ENCODE measurements at places on chromosomes 6 and 20.

- peaks cover 8% of the 10 kb centered on the region for H3K4me1 ChIP-seq
- no peaks in the 10 kb centered on the region for H3K36me3 ChIP-seq
- no peak overlapping the region for H3K27ac ChIP-seq
- peak; percentile 81 for DNase-seq
- H3K4me3 ChIP-seq = no peak overlapping the region
- peaks cover 21% of the 10 kb centered on the region for H3K27me3 ChIP-seq
These were observed 23.8 kb upstream of the BNIP5 start for GRCh38 chr6:36360241-36361054.

- H3K27me3 ChIP-seq = peaks cover 3% of the 10 kb centered on the region
- H3K36me3 ChIP-seq = no peaks in the 10 kb centered on the region
- DNase-seq = no peak
- H3K4me1 ChIP-seq = no peaks in the 10 kb centered on the region
These were observed 156.4 kb upstream of the HTR1E start for GRCh38 chr6:86780923-86781322.

- no peak for DNase-seq
- H3K27me3 ChIP-seq = peaks cover 10% of the 10 kb centered on the region
- H3K4me3 ChIP-seq = peak overlapping the region; percentile 57
These were observed 72.3 kb downstream of the SNX5 start for GRCh38 chr20:17896193-17896723.

GRCh38 chr6:138555421-138555988, 56.2 kb upstream of the NHSL1 start:
- peak overlapping the region; percentile 66 for H3K27ac ChIP-seq
- DNase-seq = no peak
- H3K36me3 ChIP-seq = no peaks in the 10 kb centered on the region
- H3K4me1 ChIP-seq = peaks cover 30% of the 10 kb centered on the region
- no peak overlapping the region for H3K4me3 ChIP-seq
- no peaks in the 10 kb centered on the region for H3K27me3 ChIP-seq

DNA sequence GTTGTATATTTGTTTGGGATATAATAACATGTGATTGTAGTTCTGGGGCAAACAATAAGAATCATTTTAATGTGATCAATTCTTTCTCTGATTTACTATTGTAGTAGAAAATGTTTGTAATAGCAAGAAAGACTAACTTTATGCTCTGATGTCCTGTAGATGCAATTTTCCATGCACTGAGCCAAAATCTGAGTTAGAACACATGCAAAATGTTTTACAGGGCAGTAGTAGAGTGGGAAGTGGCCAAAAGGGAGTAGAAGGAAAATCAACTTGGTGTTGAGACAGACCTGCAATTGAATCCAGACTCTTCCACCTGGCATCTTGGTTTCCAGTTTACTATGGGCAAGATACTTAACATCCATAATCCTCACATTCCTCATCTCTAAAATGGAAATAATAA, 93.5 kb upstream of the BMP5 start:
- no peaks in the 10 kb centered on the region for H3K4me1 ChIP-seq
- H3K4me3 ChIP-seq = no peak overlapping the region
- no peak for DNase-seq
- H3K36me3 ChIP-seq = no peaks in the 10 kb centered on the region

- H3K4me1 ChIP-seq = no peaks in the 10 kb centered on the region
- no peak overlapping the region for H3K4me3 ChIP-seq
- DNase-seq = no peak
- no peak overlapping the region for H3K27ac ChIP-seq
These were observed 50.9 kb downstream of the BTBD9 start for GRCh38 chr6:38588631-38589366.

GRCh38 chr20:15100506-15101160, 763.2 kb upstream of the FLRT3 start:
- H3K4me3 ChIP-seq = no peak overlapping the region
- no peak overlapping the region for H3K27ac ChIP-seq
- H3K27me3 ChIP-seq = no peaks in the 10 kb centered on the region
- H3K4me1 ChIP-seq = no peaks in the 10 kb centered on the region
- H3K36me3 ChIP-seq = no peaks in the 10 kb centered on the region

- no peaks in the 10 kb centered on the region for H3K4me1 ChIP-seq
- no peaks in the 10 kb centered on the region for H3K36me3 ChIP-seq
- no peak overlapping the region for H3K27ac ChIP-seq
- H3K4me3 ChIP-seq = no peak overlapping the region
These were observed 686.7 kb downstream of the COL12A1 start for GRCh38 chr6:74519163-74519562.

DNA sequence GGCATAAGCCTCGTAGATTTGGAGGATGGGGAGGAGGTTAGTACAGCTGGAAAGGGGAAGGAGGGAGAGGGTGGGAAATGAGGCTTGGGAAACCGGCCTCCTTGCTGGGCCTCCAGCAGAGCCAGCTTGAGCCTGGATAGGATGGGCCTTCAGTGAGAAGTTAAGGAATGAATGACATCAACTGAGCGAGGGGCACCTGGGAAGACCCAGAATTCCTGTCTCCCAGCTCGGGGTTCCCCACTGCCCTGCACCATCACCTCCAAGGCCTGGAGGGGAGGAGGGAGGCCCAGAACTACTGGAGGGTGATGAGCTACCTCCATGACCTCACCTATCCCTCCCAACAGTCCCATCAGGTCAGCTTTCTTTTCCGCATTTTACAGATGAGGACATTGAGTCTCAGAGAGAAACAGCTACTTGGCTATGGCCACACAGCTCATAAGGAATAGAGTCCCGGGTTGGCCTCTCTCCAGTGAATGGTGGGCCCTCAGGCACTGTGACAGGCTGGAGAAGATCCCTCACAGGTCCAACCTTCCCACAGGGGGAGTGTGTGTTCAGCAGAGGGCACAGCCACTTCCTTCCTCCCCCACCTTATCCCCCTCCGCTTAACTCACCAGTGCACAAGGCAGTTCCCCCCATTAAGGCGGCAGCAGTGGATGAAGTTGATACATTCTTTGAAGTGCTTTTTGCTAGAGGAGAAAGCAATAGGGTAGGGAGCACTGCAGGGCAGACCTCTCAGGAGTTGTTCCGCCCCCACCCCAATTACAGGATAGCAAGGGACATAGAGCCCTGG, 6.8 kb downstream of the DUSP15 start:
- H3K36me3 ChIP-seq = peaks cover 3% of the 10 kb centered on the region
- H3K4me3 ChIP-seq = peak overlapping the region; percentile 9
- peaks cover 5% of the 10 kb centered on the region for H3K27me3 ChIP-seq
- no peak for DNase-seq
- H3K27ac ChIP-seq = no peak overlapping the region
- peaks cover 44% of the 10 kb centered on the region for H3K4me1 ChIP-seq

- H3K36me3 ChIP-seq = peaks cover 17% of the 10 kb centered on the region
- peaks cover 19% of the 10 kb centered on the region for H3K4me1 ChIP-seq
- H3K27me3 ChIP-seq = no peaks in the 10 kb centered on the region
- no peak for DNase-seq
- H3K27ac ChIP-seq = peak overlapping the region; percentile 18
These were observed 294.9 kb downstream of the UTRN start for GRCh38 chr6:144580039-144580438.

DNA sequence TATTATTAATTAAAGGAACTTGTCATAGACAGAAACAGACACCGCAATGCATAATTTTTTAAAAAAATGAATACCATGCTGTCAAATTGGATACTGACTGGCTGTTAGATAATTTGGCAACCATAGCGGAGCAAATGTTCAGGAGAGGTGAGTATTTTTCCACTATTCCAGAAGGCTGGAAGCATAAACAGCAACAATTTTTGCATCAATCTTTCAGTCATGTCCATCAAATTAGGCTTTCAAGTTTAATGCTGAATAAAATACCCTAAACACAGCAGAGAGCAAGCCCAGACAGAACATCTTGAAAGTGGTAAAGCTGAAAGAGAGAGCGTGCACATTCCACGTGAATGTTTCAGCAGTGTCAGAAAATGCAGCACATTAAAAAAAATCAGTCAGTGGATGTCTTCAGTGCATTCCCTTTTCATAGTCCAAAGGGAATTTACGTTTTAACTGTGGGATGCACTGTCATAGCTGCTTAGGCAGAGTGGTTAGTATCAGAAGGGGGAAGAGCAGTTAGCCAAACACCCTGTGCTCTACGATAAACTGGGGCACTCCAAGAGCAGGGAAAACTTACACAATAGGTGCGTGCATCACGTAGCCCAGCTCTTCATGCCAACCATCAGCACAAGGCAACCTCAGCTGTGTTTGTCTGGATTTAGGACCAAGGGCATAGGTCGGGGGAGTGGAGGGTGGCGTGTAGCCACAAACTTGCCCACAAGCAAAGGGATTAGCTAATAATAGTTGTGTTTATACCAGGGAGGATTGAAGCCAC, 116.2 kb upstream of the STMND1 start:
- no peak overlapping the region for H3K27ac ChIP-seq
- DNase-seq = no peak
- H3K36me3 ChIP-seq = peaks cover 15% of the 10 kb centered on the region
- no peak overlapping the region for H3K4me3 ChIP-seq
- H3K27me3 ChIP-seq = peaks cover 9% of the 10 kb centered on the region

DNA sequence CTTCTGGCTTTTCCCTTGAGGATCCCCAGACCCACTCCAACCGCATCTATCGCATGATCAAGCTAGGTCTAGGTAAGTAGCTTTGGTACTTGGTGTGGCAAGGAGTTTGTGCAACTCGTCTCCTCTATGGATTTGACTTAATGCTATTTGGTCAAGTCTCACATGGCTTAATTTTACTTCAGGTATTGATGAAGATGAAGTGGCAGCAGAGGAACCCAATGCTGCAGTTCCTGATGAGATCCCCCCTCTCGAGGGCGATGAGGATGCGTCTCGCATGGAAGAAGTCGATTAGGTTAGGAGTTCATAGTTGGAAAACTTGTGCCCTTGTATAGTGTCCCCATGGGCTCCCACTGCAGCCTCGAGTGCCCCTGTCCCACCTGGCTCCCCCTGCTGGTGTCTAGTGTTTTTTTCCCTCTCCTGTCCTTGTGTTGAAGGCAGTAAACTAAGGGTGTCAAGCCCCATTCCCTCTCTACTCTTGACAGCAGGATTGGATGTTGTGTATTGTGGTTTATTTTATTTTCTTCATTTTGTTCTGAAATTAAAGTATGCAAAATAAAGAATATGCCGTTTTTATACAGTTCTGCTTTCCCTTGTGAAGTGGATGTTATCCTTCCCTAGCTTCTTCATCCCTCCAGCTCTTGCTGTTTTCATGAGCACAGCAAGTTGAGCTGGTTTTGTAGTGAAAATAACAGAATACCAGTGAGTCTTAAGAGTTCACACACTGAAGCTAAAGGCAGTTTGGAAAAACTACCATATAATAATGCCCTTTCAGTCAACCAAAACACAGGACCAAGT, 3.8 kb downstream of the SLC35B2 start:
- peak; percentile 59 for DNase-seq
- peaks cover 86% of the 10 kb centered on the region for H3K4me1 ChIP-seq
- H3K4me3 ChIP-seq = peak overlapping the region; percentile 3
- peaks cover 7% of the 10 kb centered on the region for H3K27me3 ChIP-seq

- peaks cover 21% of the 10 kb centered on the region for H3K36me3 ChIP-seq
- H3K4me3 ChIP-seq = no peak overlapping the region
- no peak for DNase-seq
- peaks cover 2% of the 10 kb centered on the region for H3K27me3 ChIP-seq
These were observed 38.6 kb upstream of the RNF8 start for GRCh38 chr6:37315157-37315515.

DNA sequence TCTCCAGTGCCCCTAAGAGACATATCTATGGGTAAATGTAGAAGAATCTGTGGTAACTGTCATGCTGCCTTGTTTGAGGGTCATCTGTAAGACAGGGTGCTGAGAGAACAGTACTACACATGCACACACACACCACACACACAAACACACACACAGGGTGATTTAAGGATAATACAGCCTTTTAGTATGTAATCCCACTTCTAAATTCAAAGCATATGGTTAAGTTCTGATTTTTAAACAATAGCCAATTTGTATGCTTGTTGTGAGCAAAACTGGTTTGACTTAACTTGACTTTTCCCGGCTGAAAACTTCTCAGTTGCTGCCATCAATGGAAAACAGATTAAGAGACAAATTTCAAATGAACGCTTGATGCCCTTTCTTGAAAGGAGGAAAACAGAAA, 241.8 kb downstream of the ADGRG6 start:
- H3K36me3 ChIP-seq = no peaks in the 10 kb centered on the region
- no peaks in the 10 kb centered on the region for H3K4me1 ChIP-seq
- H3K27me3 ChIP-seq = no peaks in the 10 kb centered on the region
- no peak overlapping the region for H3K4me3 ChIP-seq
- no peak overlapping the region for H3K27ac ChIP-seq
- no peak for DNase-seq

- H3K4me1 ChIP-seq = no peaks in the 10 kb centered on the region
- no peak for DNase-seq
- no peak overlapping the region for H3K27ac ChIP-seq
- no peaks in the 10 kb centered on the region for H3K36me3 ChIP-seq
- H3K27me3 ChIP-seq = peaks cover 67% of the 10 kb centered on the region
These were observed 7.7 kb downstream of the HLA-B start for GRCh38 chr6:31349301-31349700.

DNA sequence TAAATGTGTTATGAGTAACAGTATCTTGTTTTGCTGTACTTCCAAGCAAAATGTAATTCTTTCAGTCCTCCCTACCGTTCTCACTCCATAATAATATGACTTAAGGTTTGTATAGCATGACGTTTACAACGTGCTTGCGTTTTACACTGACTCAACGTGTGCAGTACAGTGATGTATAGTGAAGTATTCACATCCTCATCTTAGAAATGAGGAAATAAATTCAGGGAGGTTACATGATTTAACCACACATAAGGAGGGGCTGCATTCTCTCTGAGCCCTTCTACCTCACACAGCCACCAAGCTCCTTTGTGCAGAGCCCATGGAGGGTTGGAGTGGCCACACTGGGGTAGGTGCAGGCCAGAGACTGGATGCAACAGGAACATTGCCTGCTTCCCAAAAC, 164.5 kb downstream of the MTHFD1L start:
- H3K4me3 ChIP-seq = no peak overlapping the region
- H3K27ac ChIP-seq = no peak overlapping the region
- no peaks in the 10 kb centered on the region for H3K27me3 ChIP-seq
- H3K36me3 ChIP-seq = peaks cover 73% of the 10 kb centered on the region
- no peak for DNase-seq

Measured in nephron progenitor cell (in vitro differentiated cells).